ENCODE measurements at places on chromosomes 7 and 10.
A peak's percentile ranks its signal among the peaks of the same experiment; 100 is the strongest.

- peak; percentile 57 for DNase-seq
Measured at GRCh38 chr7:134307320-134307719, 9.4 kb downstream of the SLC35B4 start.

DNA sequence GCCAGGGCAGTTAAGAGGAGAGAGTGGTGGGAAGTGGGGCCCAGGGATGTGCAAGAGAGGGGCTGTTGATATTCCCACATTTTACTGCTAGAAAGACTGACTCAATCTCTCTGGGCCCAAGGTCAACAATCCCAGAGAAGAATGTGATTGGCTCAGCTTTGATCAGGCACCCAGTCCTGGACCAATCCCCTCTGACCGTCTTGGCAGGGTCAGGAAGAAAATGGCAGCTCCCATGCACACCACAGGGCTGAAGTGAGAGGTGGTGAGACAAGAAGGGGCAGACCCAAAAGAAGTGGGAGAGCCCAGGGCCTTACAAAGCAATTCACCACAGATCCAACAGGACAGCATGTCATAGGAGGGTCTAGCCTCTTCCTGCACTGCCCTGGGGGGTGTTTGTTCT lies 3.3 kb upstream of the C10orf105 start:
- DNase-seq, result no peak

DNA sequence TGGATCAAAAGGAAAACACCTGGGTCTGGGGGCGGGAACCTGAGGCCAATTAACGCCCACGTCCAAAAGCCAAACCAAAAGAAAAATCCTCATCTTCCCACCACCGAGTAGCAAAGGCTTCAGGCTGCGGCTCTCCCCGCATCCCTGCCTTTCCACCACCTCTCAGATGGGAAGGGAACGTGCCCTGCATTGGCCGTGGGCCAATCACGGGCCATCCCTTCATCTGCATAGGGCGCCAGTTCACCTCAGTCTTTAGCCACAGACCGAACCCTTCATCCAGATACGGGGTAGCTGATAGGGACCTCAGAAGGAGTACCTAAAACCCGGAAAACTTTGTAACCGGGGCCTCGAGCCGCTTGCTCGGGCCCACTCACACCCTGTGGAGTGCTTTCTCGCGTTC lies 626 bp downstream of the PRPF18 start:
- DNase-seq, result no peak

DNA sequence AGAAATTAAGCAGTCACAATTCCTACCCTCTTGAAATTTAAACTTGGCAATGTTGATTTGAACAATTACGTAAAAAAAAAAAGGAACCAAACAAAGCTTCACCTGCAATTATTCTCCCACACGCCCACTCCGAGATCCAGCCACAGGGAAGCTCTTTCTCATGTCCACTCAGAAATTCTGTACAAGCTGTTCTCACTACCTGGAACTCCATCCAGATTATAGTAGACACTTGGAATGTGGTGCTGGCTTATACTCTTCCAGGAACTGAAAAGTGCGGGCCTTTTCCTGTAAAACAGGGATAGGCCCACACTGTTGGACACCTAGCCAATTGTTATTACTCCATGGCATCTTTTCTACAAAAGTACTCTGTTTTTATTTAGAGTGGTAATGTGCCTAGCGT lies 20.3 kb upstream of the TOMM7 start:
- DNase-seq, result no peak

GRCh38 chr7:38704041-38704547 lies 72.9 kb upstream of the AMPH start:
- no peak for DNase-seq

DNA sequence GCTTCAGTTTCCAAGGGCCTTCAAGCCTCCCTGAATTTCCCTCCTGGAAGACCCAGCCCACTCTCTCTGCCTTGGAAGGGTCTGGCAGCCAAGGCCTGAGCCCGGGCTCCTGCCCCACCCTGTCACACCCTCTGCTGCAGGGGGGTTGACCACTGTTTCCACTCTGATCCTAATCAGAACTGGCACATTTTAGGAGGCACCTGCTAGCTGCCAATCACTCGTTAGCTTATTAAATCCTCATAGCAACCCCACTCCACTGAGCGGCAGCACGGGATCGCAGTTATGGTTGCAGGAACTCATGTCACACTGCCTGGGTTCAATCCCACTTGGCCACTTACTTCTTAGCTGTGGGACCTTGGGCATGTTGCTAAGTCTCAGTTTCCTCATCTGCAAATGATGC lies 12.9 kb downstream of the HSPB1 start:
- DNase-seq, result no peak

GRCh38 chr7:107312418-107312817 lies 143.6 kb downstream of the HBP1 start:
- no peak for DNase-seq

DNA sequence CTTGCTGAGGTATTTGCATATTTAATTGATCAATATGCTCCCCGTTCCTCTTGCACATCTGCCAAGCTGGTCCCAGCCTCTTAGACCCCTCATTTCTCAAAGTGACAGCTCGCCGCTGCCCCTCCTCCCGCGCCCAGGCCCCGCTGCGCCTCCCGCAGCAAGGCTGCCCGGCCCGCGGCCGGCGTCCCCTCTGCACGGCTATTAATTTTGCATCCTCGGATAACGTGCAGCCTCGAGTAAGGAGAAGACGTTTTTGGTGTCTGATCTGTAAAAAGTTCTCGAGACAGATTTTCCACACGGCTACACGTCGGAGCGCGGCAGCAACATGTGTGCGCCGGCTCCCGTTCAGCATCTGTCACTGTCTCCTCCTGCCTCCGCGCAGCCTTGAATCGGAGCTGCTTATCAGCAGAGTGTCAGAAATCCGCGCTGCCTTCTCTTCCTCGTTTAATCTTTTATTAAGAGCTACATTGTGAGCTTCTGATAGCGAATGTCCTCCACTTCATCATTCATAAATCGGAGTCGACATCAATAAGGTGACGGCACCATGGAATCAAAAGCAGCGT lies 65.3 kb downstream of the EBF3 start:
- no peak for DNase-seq

DNA sequence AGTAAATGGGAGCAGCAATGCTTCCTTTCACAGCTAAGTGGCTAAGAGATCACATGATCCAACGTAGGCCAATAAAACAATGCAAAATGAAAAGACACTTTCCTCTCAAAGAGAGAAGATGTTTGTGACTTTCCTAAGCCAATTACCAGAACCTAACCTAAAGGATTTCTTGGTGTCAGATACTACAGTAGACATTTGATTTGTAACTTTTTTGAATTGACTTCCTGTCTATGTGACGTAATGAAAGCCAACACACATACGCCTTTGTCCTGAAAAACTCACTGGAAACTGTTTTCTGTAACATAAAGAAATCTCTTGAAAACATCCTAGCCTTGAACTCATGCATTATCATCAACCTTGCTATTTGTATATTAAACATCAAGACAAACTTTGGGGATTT lies 417.1 kb downstream of the GPAM start:
- DNase-seq, result no peak

DNA sequence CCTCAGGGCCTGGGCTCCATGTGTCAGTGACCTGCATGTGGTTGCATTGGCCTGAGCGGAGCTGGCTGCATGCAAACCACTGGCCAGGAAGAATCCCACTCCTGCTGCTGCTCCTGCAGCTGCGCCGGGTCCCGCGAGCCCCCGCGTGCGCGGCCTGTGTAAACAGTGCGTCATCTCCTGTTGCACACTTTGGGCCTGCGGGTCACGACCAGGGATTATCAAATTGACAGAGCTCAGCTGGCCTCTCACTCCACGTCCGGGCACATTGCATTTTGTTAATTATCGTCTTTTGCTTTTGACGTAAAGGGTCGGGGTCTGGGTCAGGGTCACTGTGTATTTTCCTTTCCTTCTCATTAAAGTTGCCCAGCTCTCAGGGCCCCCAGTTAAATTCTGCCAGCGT lies 132.6 kb downstream of the RGS10 start:
- no peak for DNase-seq

DNA sequence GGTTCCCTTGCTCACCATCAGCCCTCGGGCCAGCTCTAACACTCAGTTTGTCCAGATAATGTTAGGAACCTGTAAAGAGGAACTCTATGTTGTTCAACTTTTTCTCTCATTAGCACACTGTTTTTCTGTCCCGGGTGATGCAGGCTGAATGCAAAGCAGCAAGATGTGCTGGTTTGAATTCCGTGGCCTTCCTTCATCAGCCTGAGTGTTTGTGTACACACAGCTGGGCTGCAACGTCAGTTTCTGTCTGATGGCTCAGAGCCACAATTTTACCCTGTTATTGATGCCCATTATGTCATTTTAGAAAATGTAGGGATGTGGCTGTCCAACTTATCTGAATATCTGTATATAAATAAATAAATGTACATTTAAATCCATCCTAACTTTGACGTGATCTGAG lies 152.0 kb downstream of the PLPP4 start:
- no peak for DNase-seq

- no peak for DNase-seq
Measured at GRCh38 chr7:79452495-79453265, 787 bp downstream of the MAGI2 start.

DNA sequence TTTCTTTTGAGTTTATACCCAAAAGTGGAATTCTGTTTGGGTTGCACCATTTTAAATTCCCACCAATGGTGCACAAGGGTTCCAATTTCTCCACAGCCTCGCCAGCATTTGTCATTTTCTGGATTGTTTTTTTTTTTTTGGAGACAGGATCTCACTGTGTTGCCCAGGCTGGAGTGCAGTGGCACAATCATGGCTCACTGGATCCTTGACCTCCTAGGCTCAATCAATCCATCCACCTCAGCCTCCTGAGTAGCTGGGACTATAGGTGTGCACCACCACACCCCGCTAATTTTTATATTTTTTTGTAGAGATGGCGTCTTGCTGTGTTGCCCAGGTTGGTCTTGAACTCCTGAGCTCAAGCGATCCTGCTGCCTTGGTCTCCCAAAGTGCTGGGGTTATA lies 46.6 kb downstream of the CUX1 start:
- DNase-seq, result no peak

- DNase-seq, result no peak
Measured at GRCh38 chr10:132563485-132564248, 26.1 kb downstream of the INPP5A start.

Data from fibroblast of skin of scalp (primary cell).